ENCODE measurements at places on chromosomes 16 and 17.

- peak; percentile 93 for DNase-seq
Observed at GRCh38 chr17:30824356-30825145, at the start of gene CRLF3. CRLF3 (minus strand) TSS chr17:30824692; CDS start chr17:30824651, 41 bp downstream.

DNA sequence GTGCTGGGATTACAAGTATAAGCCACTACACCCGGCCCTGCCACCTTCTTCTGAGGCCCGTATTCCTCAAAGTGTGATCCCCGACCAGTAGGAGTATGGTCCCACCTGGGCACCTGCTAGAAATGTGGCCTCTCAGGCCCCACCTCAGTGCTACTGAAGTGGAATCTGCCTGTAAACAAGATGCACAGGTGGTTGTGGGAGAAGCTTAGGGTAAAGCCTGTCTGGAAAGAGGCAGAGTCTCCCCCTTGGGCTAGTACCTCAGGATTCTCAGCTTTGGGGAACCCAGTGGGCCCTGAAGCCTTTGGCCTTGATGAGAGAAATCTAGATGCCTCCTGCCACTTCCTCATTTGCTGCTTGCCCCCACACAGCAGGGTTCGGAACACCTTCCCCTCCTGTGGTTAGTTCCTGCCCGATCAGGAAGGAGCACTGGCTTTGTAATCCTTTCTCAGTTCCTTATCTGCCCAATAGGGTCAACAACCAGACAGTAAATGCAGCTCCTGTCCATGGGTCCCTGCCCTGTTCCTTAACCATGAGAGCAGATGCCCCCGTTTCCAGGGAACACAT, 25.2 kb downstream of the TK2 start:
- no peak for DNase-seq

DNA sequence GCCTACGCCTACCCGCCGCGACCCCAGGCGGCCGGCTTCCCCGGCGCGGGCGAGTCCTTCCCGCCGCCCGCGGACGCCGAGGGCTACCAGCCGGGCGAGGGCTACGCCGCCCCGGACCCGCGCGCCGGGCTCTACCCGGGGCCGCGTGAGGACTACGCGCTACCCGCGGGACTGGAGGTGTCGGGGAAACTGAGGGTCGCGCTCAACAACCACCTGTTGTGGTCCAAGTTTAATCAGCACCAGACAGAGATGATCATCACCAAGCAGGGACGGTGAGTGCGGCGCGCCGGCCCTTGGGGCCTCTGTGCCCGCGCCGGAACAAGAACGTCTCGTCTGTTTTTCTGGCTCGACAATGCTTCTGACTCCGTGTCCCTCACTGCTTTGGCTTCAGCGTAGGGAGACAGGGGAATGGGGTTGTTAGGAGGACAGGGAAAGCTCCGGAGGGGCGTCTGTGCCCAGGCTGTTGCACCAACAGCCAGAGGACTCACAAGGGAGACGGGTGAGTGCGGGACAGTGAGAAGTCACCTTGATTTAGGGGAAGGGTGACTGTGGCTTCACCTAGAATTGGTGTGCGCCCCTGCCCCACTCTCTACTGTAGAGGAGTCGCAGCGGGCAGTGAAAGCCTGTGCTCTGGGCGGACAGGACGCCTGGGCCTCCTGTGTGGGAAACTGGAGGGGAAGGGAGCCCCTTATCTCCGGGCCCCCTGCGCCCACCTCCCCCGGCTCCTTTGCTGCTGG, 806 bp downstream of the TBX21 start:
- no peak for DNase-seq

- peak; percentile 83 for DNase-seq
Observed at GRCh38 chr17:31321481-31321880, at the start of gene EVI2A. EVI2A (minus strand) TSS chr17:31321622; CDS start chr17:31319013, 2,609 bp downstream.

GRCh38 chr16:27816561-27816960, 247.0 kb downstream of the GSG1L start:
- no peak for DNase-seq

GRCh38 chr16:651844-652243, 2.7 kb downstream of the WDR90 start:
- DNase-seq, result no peak

- no peak for DNase-seq
Observed at GRCh38 chr17:27491713-27492190, 35.5 kb downstream of the KSR1 start.

DNA sequence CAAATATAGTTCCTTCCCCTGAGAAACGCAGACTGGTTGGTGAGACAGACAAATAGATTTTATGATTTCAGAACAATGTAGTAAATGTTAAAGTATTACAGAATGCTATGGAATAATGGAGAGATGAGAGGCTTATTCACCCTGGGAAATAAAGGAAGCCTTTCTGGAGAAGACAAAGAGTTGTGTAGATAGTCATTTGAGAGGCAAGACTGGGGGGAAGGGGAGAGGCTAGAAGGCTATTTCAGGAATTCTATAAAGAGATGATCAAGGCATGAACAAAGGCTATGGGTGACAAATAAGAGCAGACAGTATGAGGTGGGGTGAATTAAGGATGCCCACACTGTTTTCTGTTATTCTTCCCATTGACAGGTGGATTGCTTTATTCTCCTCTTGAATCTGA, 211.4 kb downstream of the GRIN2A start:
- DNase-seq, result no peak

GRCh38 chr17:1628856-1629503, 346 bp upstream of the SLC43A2 start:
- DNase-seq, result peak; percentile 94

DNA sequence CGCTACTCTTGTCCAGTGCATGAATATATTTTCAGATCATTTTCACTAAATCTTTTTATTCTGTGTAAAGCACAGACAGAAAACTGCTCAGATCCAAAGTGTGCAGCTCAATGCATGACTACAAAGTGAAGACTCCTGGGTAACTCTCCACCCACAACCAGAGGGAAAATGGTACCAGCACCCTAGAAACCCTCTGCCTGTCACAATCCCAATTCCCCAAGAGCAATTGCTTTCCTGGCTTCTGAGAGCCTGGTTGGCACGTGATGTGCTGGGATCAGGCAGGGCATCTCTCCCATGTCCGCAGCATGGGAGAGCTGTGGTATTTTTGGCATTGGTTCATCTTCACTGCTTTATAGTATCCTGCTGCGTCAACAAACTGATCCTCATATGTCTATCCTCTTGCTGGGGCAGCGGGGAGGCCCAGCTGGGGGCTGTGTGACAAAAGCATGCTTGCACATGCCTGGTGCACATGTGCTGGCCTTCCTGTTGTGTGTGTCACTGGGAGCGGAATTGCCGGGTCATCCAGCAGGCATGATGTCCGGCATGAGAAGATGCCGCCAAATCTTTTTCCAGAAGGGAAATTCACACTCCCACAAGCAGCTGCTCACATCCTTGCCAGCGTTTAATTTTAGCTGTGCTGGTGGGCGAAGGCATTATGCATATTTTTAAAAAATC, 278.9 kb upstream of the FOXF1 start:
- DNase-seq, result peak; percentile 34

- no peak for DNase-seq
Observed at GRCh38 chr16:11252482-11252931, 3.5 kb downstream of the SOCS1 start.

- DNase-seq, result no peak
Observed at GRCh38 chr17:28610376-28610775, 3.6 kb downstream of the RSKR start.

DNA sequence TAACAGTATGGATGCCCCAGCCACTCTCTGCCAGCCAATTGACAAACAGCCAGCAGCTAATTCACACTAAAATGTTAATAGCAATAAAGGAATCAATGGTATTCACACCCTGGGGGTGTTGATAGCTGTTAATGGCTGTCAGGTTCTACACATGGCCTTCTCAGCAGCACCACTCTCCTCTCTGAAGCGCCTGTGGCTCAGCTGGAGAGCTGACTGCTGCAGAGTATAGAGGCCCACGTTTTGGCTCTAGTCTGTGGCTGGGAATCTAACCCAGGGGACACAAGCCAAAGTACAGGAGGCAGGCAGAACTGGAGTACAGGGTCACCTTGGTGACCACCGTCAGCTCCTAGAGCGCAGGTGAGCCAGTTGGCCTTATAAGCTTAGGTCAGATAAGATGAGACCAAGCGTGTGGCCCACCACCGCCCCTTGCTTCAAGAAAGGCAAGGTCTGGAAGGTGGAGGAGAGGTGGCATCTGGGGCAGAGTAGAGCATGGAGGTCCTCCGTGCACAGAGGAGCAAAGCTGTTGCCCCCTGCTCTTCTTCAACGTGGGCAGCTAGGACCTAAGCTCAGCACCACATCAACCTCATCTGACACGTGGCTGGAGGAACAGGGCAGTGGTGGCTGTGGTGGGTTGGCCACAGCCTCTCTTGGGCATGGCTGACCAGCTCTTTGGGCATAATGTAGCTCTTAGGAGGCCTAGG, 25.4 kb downstream of the CCR7 start:
- DNase-seq, result no peak

DNA sequence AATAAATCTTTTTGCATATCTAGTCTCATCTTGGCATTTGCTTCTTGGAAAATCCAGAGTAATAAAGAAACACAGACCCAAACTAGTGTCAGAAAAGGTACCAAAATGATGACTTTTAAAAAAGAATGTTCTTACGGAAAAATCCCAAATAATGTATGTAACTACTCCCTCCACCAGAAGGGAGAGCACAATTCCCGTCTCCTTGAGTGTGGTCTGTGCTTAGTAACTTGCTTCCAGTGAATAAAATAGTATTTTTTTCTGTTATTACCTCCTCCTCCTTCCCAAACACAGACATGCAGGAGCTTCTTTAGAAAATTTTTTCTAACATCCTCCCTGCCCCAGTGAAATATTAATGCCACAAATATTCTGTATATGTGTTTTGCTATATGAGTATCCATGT, 358.1 kb downstream of the ZFHX3 start:
- DNase-seq, result peak; percentile 47

GRCh38 chr17:39738568-39738901, 797 bp downstream of the GRB7 start:
- DNase-seq, result no peak

GRCh38 chr17:57410169-57410568, 153.8 kb downstream of the MSI2 start:
- no peak for DNase-seq

DNA sequence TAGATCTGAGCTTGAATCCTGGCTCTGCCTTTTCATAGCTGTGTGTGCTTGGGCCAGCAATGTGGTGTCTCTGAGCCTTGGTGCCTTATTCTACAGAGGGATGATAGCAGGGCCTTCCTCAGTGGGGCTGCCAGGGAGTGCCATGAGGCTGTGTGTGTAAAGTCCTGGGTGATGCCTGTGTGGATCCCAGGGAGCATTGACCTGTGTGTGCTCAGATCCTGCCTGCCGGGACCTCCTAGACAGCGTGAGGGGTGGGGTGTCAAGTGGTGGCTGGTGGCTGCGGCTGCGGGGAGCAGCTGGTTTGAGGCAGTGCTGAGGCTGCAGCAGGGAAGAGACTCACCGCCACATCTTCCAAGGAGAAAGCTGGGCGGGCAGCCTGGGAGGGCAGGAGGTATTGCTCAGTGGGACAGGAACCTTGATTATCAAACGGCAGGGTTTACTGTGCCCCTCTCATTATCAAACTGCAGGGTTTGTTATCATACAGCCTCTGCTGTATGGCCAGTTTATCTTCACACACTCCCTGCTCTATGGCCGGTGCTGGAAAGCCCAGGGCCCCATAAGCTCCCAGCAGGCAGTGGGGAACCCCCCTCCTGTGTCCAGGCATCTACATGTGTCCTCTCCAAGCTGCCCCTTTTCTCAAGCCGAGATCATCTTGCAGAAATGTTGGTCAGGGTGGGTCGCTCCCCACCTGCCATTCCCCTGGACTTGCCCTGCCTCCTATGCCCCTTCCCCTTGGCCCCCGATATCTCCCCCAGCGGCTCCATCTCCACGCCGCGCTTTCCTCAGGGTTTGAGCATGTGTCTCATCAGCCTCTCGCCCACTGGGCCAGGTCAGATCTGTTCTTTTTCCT, 3.1 kb upstream of the ADCY7 start:
- no peak for DNase-seq

DNA sequence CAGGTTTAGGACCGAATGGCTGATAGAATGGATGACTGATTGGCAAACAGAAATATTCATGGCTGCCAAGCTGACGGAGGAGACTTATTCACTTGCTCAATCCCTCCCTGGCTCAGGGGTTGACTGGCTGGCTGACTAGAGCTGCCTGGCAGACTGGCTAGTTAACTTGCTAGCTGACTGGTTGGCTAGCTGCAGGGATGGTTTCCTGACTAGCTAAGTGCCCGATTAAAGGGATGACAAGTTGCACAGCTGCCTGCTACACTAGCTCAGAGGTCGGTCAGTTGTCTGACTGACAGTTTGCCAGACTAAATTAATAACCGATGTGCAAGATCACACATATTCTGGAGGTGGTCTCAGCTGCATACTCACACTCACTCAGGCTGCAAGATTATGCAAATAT, 1208.4 kb upstream of the CDH8 start:
- DNase-seq, result no peak

GRCh38 chr17:41973408-41973811, 6.8 kb downstream of the CNP start:
- no peak for DNase-seq

DNA sequence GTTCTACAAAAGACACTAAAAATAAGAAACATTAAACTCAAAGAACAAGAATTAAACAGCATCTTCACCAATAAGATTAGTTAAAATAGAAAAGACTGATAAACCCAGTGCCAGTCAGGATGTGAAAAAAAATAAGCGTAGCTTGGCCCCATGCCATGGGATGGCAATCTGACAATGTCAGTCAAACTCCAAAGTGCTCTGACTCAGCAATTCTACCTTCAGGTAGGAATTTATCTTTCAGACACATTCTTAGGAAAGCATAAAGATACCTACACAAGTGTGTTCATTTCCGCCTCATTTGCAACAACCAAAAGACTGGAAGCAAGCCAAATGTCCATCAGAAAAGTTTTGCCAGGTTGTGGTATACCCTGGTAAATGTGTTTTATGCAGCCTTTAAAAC, 9.1 kb upstream of the MPO start:
- DNase-seq, result no peak

GRCh38 chr17:82156284-82156925, 56.2 kb downstream of the CCDC57 start:
- DNase-seq, result no peak
